ENCODE measurements at places on chromosomes 13 and 19. TPM values are rescaled to one million over a fixed set of nuclear protein-coding genes. Genes with fewer than 3 reads are reported as not detected.

The FUT1 gene
- total RNA-seq = 0.07 TPM

- DNase-seq = no peak
Measured at GRCh38 chr13:101283782-101284181, 132.5 kb downstream of the NALCN start.

The MIPEP gene
- total RNA-seq = 24.1 TPM

The CEACAM20 gene
- total RNA-seq = not detected

DNA sequence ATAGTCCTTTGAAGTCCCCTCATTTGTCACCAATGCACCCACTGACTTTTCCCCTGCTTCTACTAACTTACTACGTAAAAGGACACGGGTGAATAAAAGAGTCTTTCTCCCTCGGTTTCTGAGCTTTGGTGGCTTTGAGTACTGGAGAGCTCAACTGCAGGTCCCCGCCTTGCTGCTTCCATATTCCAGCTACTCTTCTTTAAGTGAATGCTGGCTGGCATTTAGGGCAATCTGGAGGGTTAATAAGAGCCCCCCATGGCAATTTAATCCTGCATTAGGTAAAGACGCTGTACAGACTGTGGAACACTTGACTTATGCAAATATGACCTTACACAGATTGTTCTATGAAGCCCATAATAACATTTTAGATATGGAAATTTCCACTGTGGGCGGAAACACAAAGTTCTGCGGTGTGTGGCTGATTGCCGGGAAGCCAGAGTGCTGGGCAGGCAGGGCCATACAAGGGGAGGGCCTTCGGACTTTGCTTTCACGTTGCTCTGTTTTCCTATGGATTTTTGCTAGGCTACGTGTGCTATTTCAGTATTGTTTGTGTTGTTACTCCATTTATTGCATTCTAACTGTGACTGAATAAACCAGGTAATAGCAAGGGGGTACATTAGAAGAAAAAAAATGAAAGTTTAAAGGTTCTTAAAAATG lies 97.5 kb downstream of the SLC10A2 start:
- peak; percentile 37 for DNase-seq

The TRPM4 gene
- 1.9 TPM for total RNA-seq

- DNase-seq = no peak
Measured at GRCh38 chr13:69706807-69707206, 400.8 kb upstream of the ATXN8OS start.

- no peak for DNase-seq
Measured at GRCh38 chr13:50277906-50278305, 262.7 kb downstream of the KCNRG start.

The PLEKHJ1 gene
- total RNA-seq = 108 TPM

The ATP4A gene
- total RNA-seq = not detected

- no peak for DNase-seq
Measured at GRCh38 chr13:46778890-46779289, 18.1 kb downstream of the ESD start.

DNA sequence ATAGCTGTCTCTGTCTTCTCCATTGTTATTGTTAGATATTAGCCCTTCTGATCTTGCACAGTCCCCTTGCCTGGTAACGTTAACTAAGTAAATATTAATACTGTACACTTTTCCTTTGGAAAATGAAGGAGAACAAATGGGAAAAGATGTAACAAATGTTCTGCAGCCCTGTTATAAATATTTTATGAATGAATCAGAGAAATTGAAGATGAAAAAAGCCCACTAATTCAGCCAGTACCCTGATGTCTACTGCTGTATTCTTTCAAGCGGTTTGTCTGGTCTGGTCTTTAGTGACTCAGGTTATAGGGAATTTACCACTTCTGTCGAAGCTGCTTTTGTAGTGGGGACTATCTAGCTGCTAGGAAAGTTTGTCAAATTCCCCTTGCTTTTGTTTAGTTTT lies 121.0 kb downstream of the COG6 start:
- no peak for DNase-seq

DNA sequence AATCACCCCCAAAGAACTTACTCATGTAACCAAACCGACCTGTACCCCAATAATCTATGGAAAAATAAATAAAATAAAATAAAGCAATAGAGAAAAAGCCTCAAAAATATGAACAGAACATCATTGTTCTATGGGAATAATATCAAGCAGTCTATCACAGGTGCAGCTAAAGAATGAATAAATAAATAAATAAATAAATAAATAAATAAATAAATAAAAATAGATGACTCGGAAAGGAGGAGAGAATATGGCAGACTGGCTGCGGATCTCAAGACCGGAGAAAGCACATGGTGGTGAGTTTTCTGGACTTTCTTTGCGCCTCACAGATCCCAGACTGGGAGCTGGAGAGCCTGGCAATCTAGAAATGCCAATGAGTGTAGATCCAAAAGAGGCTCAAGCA lies 22.4 kb upstream of the CEACAM20 start:
- no peak for DNase-seq

DNA sequence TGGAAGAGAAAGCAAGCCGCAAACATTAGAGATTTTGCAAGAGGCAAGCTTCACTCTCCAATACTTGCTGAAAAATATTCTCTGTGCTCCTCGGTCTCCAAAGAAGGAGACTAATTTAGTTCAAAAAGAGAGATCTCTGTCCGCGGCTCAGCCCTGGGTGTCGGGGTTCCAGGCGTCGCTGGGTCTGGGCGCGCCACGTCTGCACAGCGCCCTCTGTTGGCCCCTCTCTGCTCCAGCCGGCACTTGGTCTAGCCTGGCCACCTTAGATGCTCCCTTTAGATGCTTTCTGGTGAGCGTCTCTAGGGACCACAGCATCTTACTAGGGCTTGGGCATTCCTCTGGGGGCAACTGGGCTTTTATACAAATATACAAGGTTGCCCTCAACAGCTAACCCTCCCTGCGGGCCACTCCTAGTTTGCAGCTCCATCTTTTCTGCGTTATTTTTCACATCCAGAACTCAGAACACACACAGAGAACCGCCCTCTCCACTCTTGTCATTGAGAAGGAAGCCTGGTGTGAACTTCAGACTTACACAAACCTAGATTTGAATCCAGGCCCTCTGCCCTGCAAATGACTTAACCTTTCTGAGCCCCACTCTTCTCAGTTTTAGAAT lies 78.3 kb downstream of the CYSLTR2 start:
- DNase-seq = peak; percentile 11

GRCh38 chr13:94233401-94233800 lies 246.1 kb downstream of the DCT start:
- DNase-seq = no peak

The SMG9 gene
- 9.6 TPM for total RNA-seq

GRCh38 chr13:106355866-106356265 lies 179.6 kb downstream of the EFNB2 start:
- no peak for DNase-seq

GRCh38 chr19:5680084-5680436 lies 256 bp downstream of the MICOS13 start:
- no peak for DNase-seq

- DNase-seq = peak; percentile 9
Measured at GRCh38 chr13:64529874-64530485, 2700.2 kb downstream of the PCDH9 start.

The FBXO27 gene
- 0.49 TPM for total RNA-seq

The CGB7 gene
- total RNA-seq = not detected

The STOML3 gene
- not detected for total RNA-seq

GRCh38 chr19:21158523-21159135 lies 16.8 kb downstream of the ZNF431 start:
- DNase-seq = no peak

DNA sequence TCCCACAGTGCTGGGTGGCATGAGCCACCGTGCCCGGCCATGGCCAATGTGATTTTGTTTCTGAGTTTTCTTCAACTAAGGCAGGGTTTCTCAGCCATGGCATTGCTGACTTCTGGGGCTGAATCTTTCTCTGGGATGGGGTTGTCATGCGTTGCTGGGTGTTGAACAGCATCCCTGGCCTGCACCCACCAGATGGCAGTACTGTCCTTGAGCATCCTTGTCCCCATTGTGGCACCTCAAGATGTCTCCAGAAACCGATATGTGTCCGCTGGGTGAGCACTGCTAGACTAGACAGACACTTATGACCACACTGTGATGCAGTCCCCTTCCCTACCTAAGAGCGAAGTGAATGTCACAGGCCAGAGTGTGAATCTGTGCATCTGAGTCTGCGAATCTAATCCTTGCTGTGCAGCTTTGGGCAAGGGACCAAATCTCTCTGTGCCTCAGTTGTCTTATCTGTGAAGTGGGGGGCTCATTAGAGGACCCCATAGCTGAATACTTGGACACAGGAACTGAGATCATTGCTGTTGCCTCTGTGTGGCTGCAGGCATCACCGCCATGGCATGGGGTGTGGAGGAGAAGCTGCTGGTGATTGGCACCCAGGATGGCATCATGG lies 50.3 kb upstream of the SIN3B start:
- DNase-seq = peak; percentile 40

The INAFM1 gene
- 1.00 TPM for total RNA-seq

DNA sequence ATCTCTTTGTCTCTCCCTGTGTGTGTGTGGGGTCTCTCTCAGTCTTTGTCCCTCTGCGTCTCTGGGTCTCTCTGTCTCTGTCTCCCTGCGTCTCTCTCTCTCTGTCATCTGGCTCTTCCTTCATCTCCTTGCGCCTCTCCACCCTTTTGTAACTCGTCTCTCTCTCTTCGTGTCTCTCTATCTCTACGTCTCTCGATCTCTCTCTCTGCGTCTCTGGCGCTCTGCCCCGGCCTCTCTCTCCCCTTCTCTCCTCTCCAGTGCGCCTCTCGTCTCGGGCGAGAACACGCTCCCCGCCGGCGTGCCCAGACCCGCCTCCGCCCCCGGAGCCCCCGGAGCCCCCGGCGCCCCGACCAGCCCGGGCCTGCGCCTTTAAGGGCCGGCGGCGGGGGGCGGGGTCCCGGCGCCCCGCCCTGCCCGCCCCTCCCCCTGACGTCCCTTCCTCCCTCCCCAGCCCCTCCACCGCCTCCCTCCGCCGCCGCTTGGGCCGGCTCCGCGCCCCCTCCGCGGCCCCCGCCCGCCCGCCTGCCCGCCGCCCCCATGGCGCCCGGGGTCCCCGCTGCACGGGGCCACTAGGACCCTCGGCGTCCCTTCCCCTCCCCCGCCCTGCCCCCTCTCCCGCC lies at the start of gene MARK4:
Gene MARK4 (plus strand): TSS at position 440 of the 620 bp plus-strand sequence. CDS start 318 bp downstream, outside the sequence.
- no peak for DNase-seq

DNA sequence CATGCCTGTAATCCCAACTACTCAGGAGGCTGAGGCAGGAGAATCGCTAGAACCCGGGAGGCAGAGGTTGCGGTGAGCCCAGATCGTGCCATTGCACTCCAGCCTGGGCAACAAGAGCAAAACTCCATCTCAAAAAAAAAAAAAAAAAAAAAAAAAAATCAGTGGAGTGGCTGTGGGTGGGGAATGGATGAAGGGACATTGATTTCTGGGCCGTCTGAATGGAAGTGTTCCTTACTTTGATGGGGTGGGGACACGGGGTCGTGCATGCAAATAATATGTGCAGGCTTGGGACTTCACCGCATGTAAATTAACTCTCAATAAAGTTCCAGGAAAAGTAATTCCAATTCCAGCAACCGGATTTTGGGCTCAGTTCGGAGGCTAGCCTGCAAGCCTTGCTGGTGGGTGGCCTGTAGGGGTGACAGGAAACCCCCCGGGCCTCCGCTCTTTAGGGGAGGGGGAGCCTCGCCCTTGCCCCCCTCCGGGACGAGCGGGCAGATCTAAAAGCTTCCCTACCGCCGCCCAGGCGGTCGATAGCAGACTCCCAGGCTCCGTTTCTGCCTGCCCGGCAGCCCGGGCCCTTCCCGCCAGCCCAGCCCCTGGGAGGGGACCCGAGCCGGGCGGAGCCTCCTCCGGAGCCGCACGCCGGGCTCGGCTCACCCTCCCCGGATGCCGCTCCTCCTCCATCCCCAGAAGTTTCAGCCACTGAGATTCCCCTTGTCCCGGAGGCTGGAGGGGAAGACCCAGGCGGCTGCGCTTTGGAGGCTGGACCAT lies 48.0 kb upstream of the ADGRE5 start:
- no peak for DNase-seq

The ZNF584 gene
- total RNA-seq = 6.8 TPM

The PTH2 gene
- not detected for total RNA-seq

DNA sequence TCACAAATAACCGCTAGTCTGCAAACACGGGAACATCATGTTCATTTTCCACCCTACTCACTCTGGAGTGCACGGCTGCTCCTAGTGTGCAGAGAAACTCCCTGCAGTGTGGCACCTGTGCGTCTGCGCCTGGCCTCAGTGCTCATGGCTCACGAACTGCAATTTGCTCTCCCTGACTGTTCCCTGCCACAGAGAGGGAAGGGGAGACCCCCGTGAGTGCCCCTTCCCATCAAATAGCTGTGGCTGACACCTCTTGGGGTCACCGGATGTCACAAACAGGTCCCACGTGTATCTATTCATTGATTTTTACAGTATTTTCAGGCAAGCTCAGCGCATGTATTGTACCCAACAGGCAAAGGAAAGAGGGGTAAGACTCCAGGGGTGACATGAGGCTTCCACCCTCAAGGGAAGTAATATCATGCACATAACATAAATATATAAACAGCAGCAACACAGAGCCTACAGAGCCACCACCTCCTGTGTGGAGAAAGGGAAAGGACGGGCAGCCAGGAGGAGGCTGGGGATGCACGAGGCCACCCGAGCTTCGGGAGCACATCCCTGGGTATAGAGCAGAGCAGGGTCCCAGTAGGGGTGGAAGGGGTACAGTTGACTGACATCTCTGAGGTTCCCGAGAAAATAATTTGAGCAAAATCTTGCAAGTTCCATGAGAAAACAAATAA lies 140.3 kb upstream of the SOX1 start:
- DNase-seq = no peak

- DNase-seq = no peak
Measured at GRCh38 chr19:31214997-31215396, 134.2 kb downstream of the TSHZ3 start.

DNA sequence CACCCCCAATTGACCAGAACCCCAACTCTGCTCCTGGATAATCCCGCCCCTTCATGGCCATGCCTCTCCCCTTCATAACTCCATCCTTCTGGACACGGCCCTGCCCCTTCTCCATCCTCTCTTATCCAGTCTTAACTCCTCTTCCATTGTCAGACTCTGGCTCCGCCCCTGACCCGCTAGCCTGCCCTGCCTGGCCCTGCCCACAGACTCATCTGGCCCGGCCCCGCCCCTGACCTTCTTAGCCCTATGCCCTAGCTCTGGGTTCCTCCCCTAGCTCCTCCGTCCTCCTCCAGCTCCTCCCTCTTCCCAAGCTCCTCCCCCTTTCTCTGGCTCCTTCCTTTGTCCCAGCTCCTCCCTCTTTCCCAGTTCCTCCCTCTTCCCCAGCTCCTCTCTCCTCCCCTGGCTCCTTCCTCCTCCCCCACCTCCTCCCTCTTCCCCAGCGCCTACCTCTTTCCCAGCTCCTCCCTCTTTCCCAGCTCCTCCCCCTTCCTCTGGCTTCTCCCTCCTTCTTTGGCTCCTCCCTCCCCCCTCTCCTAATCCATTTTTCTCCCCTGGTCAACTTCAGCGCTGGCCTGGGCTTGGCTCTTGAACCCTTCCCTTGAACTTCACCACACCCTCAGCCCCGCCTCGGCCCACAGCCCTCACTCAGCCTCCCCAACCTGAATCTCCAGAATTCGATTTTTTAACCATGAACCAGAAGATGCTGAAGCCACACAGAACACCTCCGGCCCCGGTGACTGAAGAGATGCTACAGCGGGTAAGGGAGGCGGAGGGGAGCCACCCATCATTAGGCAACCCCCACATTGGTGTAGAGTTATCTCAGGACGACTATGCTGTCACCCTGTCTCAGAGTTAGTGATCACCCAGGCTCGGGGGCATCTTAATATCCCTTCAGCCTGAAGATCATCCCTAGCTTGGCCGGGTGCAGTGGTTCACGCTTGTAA lies 9.2 kb upstream of the ZNF358 start:
- DNase-seq = peak; percentile 52
